Cardiac ventricle fibroblast (primary cell): ENCODE measurements at places on chromosomes 4 and X. TPM values are rescaled to one million over a fixed set of nuclear protein-coding genes. Genes with fewer than 3 reads are reported as not detected.

Gene TLR1
- 3.6 and 3.9 TPM in 2 replicates for total RNA-seq

Gene FGG
- total RNA-seq, result not detected in 2 replicates

Gene RAB9B
- 0.83 and 1.7 TPM in 2 replicates for total RNA-seq

Gene TBC1D9
- 18.9 and 20.4 TPM in 2 replicates for total RNA-seq

Gene ATP2B3
- total RNA-seq, result not detected in 2 replicates
